ENCODE measurements at places on chromosomes 2 and 18.

DNA sequence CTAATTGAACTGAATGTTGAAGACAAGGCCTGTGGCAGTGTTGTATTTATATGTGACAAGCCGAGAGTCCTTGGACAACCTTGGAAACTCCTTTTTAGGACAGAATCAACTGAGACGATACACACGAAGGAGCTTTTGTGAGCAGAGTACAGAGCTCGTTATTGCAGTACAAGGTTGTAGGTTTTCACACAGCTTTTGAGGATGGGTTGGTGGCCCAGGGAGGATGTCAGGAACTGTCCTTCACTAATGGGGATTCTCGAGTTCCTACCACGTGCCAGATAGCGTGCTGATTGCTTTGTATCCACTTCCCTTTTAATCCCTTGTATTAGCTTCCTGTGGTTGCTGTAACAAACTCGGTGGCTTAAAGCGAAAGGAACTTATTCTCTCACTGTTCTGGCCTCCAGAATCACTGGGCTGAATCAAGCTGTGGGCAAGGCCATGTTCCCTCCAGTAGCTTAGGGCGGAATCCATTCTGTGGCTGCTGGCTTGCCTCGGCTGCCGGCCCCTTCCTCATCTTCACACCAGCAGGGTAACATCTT lies 20.2 kb downstream of the INPP4A start:
- DNase-seq, result no peak

- DNase-seq, result no peak
Measured at GRCh38 chr18:43800584-43800983, 523.3 kb upstream of the SYT4 start.

GRCh38 chr2:23420091-23420839 lies 35.3 kb downstream of the KLHL29 start:
- DNase-seq, result no peak

DNA sequence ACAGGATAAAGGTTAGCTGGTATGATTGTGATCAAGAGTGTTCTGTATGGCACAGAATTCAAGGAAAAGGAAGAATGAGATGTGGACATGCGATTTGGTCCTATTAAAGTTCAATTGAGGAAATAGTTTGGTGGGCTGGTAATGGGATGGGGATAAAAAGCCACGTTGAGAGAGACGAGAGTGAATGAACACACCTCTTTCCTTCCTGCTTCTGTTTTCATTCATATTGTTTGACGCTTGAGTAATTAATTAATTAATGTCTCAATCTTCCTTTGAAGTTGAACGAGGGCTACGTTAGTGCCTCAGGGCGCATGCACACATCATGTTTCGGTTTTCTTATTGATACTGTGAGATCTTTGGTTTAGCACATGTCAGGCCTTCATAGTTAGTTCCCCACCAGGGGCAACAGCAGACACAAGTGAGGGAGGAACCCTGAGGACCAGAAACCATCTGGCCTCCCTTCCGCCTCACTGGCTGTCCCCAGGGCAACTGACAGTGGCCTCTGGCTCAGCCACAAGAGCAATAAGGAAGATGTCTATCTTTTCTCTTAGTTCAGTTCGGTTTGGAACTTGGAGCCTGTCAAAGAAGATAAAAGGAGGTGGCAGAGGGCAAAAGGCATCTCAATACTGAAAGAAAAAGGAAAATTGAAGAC lies 116.0 kb downstream of the LIPG start:
- no peak for DNase-seq

DNA sequence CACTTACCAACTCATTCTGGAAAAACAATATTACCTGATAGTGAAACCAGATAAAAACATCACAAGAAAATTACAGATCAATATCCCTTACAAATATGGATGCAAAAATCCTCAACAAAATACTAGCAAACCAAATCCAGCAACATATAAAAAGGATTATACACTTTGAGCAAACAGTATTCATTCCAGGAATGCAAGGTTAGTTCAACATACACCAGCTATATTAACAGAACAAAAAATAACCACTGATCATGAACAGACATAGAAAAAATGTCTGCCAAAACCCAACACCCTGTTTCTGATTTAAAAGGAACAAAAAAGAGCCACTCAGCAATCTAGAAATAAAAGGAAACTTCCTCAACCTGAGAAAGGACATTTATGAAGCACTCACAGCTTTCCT lies 62.1 kb downstream of the TLK1 start:
- DNase-seq, result no peak

- DNase-seq, result no peak
Measured at GRCh38 chr2:234292205-234292961, 204.5 kb downstream of the ARL4C start.

DNA sequence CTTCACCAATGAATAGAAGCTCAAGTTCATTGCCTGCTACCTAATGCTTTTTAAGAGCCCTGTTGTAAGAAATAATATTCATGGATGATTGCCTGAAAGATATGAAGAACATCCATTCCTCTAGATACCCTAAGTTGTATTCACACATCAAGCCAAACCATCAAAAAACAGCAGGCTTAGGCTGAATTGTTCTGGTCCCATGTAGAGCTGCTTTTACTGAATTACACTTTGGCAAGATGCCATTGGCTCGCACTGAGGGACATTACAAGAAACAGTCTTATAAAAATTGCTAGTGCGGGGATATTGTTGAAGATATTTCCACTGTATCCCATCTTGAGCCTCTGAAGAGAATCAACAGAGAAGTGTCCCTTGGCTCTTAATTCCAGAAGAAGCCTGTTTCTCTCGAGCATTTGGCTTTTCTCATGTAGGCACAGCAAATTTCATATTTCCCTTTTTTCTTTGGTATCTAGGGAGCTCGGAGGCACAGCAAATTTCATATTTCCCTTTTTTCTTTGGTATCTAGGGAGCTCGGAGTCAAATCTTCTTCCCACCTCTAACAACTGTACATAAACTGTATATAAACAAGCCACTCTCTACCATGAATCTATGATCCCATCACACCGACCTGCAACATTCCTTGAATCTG lies 107.5 kb downstream of the COLEC12 start:
- DNase-seq, result no peak

DNA sequence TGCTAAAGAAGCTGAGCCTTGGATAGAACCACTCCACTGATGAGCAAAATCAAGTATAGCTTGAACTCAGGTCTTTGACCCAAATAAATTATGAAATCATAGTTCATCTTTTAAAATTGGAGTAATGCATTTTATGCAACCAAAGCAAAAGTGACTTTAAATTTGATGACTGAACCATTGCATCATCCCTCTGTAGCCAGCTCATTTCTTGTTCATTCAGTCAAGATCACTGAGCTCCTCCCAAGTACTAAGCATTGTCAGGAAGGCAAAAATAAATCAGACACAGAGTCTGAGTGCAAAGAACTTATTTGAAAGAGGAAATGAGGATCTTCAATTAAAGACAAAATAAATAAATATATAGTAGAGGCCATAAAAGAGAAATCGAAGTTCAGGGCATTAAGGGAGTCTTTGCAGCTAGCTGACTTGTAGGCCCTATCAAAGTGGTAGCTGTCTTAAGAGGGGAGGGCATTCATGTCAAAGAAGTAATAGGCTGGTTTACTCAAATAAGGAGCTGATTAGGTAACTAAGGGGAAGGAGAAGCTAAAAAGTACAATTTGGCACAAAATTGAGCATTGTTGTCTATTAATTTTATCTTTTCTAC lies 411.8 kb downstream of the MTX2 start:
- no peak for DNase-seq

DNA sequence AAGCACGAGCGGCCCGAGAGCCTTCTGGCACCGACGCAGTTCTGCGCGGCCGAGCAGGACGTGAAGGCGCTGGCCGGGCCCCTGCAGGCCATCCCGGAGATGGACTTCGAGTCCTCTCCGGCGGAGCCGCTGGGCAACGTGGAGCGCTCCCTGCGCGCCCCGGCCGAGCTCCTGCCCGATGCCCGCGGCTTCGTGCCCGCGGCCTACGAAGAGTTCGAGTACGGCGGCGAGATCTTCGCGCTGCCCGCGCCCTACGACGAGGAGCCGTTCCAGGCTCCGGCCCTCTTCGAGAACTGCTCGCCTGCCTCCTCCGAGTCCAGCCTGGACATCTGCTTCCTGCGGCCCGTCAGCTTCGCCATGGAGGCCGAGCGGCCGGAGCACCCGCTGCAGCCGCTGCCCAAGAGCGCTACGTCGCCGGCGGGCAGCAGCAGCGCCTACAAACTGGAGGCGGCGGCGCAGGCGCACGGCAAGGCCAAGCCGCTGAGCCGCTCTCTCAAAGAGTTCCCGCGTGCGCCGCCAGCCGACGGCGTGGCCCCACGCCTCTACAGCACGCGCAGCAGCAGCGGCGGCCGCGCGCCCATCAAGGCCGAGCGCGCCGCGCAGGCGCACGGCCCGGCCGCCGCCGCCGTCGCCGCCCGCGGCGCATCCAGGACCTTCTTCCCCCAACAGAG lies 70.4 kb downstream of the ARHGEF33 start:
- no peak for DNase-seq

GRCh38 chr18:9961041-9961440 lies 47.2 kb downstream of the VAPA start:
- DNase-seq, result peak; percentile 39

- no peak for DNase-seq
Measured at GRCh38 chr18:9081940-9082339, 20.6 kb upstream of the NDUFV2 start.

- DNase-seq, result no peak
Measured at GRCh38 chr18:55064760-55065159, 105.5 kb upstream of the CCDC68 start.

GRCh38 chr2:239050252-239050649 lies 202.4 kb downstream of the TWIST2 start:
- no peak for DNase-seq

DNA sequence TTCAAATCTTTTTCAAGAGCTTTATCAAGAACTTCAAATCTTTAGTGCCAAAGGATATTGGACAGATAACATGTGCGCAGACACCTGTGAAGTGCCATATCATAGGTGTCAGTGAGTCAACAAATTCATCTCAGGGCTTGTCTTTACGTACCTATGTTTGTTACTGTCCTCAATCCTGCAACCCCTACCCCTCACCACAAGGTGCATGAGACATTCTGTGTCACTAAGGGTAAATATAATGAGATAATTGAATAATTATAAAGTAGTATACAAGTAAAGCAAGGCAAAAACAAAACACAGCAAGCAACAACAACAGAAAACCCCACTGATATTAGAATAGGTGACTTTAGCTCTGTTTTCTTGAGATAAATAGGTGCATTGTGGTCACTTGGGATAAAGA lies 1495.8 kb upstream of the TMEFF2 start:
- no peak for DNase-seq

DNA sequence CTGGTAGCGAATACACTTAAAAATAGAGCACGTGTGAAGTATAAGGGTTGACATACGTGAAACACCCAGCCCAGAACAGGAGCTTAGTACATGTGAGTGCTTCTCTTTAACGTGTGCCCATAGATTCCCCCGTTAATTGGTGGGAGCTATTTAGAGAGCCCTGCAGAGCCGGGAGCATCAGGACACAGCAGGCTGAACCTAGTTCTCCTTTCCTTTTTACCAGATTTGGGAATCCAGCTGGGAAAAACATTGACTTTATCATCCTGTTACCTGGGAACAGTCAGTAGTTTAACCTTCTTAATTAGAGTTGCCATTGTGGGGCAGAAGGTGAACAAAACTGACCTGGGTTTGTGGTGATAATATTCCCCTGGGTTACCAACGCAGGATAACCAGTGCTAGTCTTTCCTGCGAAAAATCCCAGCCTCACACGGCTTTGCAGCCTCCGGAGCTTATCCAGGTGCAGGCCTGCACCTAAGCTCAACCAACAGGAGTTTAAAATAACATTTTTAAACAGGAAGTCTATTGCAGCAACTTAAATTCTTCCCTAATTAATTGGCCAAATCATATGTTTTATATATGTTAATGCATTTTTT lies 78.1 kb upstream of the SPTBN1 start:
- DNase-seq, result no peak

- no peak for DNase-seq
Measured at GRCh38 chr2:49111456-49111855, 42.9 kb downstream of the FSHR start.

- DNase-seq, result no peak
Measured at GRCh38 chr2:47177043-47177565, 22.0 kb upstream of the STPG4 start.

GRCh38 chr2:162244541-162245031 lies 1.3 kb upstream of the FAP start:
- DNase-seq, result no peak

GRCh38 chr2:66872081-66872985 lies 437.4 kb downstream of the MEIS1 start:
- DNase-seq, result no peak

DNA sequence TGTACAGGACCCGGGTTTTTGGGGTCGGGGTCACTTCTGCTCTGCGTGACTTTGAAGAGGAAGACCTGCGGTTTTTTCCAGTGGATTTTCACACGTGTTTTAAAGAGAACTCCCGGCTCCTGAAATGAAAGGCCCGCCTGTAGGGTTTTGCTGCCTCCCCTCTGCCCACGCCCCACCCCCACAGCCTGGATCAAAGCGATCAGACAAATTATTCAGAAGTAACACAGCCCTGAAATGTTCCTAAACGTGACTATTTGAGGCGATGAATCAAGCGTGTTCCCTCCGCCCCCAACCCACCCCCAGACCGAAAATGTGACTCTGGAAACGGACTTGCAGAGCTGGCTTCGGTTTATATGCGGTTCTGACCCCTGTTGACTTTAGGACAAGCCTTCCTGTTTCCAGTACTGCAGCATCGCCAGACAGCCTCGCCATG lies 28.7 kb upstream of the SMIM21 start:
- DNase-seq, result no peak

GRCh38 chr2:144522176-144522896 lies 2.4 kb upstream of the ZEB2 start:
- no peak for DNase-seq

DNA sequence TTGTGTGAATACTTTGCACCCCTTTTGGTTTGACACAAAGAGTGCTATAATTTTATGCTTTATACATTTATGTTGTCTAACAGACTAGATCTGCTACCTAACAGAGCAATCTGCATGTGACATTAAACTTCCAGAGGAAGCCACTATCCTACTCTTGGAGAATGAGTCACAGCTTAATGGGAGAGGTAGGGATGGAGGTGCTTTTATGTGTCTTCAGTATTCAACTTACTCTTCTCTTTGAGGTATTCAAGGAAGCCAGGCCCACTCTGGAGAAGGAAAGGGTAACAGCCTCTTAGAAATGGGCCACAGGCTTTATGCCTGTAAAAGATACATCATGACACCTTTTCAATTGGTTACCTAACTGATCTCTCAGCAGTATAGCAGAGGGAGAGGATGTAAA lies 85.8 kb upstream of the NEUROD1 start:
- DNase-seq, result no peak

DNA sequence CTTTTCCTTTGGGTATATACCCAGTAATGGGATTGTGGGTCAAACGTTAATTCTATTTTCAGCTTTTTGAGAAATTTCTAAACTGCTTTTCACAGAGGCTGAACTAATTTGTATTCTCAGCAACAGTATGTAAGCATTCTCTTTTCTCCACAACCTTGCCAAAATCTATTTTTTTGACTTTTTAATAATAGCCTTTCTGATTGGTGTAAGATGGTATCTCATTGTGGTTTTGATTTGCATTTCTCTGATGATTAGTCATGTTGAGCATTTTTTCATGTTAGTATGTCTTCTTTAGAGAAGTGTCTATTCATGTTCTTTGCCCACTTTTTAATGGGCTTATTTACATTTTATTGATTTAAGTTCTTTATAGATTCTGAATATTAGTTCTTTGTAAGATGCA lies 145.5 kb downstream of the TRABD2A start:
- no peak for DNase-seq

- no peak for DNase-seq
Measured at GRCh38 chr18:48676346-48676745, 137.5 kb downstream of the CTIF start.

Measured in hippocampal formation (tissue), 2 donors.